ENCODE measurements at places on chromosomes 5 and 9.
A peak's percentile ranks its signal among the peaks of the same experiment; 100 is the strongest.

DNA sequence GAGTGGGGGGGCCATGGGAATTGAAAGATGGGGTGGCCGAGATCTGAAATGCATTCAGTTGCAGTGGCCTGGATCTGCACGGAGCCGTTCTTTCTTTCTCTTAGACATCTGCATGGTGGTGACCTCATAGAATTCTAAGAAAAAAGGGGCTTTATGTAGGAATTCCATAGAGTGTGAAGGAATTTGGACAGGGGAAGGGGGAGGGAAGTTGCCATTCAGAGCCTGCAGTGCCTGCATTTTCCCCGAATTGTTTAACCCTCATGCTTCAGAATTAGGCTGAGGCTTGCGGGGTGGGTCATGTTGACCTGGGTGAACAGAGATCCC lies 4.9 kb downstream of the NEK6 start:
- DNase-seq: no peak

DNA sequence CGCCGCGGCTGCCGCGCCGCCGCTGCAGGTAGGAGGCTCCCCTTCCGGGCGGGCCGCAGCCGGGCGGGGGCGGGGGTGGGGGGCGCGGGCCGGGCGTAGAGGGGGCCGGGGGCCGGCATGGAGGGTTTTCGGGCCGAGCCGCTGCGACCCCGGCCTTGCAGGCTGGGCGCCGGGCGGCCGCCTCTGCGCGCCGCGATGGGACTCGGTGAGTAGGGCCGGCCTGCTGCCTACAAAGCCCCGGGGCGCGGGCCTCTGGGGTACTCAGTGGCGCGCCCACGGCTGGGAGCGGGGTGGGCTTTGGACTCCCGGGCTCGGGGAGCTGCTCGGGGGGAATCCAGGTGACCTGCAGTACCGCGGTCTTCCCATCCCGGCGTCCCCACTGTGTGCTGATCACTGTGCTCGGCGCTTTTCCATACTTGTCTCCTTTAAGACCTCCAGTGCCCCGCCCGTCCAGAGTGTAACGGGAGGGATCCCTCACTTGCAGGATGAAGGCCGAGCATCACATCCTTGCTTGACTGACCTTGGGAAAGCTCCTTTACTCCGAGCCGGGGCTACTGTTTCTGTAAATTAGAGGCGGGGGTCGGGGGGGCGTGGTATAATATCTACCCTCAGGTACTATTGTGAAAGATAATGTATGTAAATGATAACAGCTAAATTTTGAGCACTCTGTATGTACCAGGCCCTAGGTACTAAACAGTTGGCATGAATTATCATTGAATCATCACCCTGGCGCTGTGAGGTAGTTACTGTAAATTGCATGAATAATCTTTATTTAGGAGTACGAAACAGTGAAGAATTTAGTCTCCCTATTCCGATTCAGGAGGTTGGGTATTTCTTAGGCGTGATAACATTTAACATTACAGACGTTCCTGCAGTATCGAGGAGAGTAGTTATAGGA lies 672 bp downstream of the MSANTD3 start:
- DNase-seq: peak; percentile 60

- peak; percentile 84 for DNase-seq
These were observed 25.8 kb upstream of the TRIM32 start for GRCh38 chr9:116661037-116661954.

- DNase-seq: no peak
These were observed 7.2 kb downstream of the ADAMTS2 start for GRCh38 chr5:179337796-179338676.

GRCh38 chr9:123716339-123716945 lies 213.5 kb downstream of the DENND1A start:
- no peak for DNase-seq

- DNase-seq: peak; percentile 54
These were observed 97.1 kb downstream of the ADAMTS12 start for GRCh38 chr5:33794550-33795181.

DNA sequence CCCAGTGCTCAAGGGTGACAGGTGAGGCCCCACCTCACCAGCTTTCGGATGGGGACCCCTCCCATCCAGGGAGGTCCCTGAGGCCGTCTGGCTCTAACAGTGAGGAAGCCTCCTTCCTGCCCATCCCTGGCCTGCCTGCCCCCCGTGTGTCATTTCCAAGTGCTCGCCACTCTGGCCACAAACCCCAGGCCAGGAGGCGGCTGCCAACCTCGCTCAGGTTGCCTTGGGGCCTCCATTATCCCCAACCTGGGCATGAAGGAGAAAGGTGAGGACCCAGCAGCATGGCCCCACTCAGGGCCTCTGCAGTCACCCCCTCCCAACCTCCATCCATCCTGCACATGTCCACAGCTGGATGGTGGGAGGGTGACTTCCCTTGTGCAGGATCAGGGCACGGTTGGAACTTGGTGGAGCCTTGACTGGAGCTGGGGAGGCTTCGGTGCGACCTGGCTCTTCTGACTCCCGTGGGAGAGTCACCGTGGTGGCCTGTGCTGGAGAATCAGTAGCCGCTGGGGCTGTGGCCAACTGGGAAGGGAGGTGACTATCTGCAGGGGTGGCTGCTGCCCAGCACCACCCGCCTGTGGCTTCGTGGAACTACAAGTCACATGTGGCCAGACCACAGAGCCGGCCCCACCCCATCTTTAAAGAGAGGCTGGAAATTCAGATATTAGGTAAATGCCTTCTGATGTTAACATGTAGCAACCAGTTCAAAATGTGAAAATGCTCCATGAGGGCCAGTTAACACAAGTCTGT lies 37.5 kb upstream of the GFPT2 start:
- DNase-seq: no peak

DNA sequence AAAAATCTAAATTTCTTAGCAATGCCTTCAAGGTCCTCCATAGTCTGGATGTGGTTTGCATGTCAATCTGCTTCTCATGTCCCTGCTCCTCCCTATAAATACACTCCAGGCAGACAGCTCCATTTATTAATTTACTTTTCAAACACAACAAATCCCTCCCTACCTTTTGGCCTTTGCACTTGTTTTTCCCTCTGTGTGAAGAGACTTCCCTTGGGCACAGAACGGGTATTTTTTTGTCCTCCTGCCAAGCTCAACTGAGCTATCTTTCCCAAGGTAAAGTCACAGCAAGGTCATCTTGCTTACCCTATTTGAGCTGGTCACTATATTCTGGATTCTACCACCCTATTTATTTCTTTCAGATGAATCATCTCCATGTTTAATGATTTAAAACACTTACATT lies 159.6 kb upstream of the ANKH start:
- DNase-seq: no peak

GRCh38 chr5:159833088-159833487 lies 83.2 kb upstream of the ADRA1B start:
- DNase-seq: no peak

DNA sequence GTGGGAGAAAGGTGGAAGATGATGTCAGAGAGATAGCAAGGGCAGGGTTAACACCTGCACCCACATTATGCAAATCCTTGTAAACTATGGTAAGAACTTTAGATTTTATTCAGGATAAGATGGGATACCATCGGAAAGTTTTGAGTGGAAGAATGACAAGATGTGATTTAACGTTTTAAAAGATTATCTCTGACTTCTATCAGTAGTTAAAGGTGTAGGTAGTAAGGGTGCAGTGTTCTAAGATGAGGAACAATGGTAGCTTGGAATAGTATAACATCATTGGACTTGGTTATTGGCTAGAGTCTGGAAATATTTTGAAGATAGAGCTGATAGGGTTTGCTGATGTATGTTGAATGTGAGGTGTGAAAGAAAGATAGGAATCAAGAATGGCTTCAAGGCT lies 211.3 kb downstream of the CCDC171 start:
- no peak for DNase-seq

DNA sequence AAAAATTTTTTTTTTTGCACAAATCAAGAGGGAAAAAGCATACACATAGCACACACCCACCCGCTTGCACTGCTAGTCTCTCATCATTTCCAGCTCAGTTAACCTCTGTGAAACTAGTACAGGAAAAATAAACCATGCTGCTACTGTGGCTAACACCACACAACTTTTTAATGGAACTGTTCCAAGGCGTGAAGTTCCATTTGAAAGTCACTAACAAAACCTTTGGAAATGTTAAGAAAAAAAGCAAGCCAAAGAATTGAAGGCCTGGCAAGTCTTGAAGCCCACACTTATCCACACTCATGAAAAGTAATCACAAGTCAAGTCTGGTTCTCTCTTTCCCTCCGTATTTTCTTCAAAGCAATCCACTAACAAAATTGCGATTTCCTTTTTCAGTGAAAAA lies 116.3 kb downstream of the FANCC start:
- DNase-seq: no peak
